Lower lobe of right lung (tissue), 2 donors: ENCODE measurements at places on chromosomes 12 and 14.
A peak's percentile ranks its signal among the peaks of the same experiment; 100 is the strongest.

- DNase-seq: peak; percentile 37
These were observed 16.3 kb downstream of the ASPG start for GRCh38 chr14:104101651-104102281.

GRCh38 chr14:24335461-24336171, 745 bp upstream of the ADCY4 start:
- DNase-seq: no peak

DNA sequence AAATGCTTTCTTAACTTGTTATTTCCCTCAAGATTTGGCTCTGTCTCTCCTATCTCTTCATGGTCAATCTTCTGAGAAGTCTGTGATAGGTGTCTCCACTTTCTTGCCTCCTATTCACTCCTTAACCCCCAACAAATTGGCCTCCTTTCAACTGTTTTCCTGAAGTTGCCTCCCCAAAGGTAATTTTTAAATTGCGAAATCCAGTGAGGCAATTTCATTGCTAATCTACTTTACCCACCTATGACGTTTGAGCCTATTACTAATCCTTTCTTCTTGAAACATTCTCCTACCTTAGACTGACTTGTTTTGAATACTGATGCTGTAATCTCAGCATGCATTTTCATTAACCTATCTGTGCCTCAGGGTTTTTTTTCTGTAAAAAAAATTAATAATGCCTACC, 6.0 kb upstream of the KCNH5 start:
- no peak for DNase-seq

DNA sequence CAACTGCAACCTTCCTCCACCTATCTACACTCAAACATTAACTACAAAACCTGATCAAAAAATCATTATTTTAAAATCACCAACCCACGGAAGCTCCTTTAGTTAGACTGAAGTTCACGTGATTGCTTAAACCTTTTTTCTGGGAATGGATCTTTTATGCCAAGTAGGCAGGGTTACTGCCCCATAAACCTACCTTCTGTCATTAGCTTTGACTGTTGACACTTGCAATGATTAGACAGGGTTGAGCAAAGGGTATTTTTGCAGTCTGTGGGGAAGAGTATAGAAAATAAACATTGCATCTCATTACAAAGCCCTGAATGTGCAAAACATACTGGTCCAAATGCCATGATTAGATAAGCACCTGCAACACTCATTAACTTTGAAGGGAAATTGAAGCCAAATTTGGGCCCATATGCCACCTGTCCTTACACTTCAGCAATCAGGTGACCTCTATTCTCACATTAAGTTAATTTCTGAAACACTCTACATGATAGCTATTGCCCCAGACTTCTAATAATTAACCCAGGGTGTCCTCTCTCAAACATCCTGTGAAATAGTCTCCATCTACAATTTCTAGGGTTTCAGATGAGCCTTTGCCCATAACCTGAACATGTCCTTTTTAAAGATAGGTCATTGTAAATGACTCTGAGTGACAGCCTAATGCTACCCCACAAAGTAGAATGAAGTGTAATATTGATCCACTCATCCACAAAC, 156.0 kb upstream of the PLEKHG7 start:
- DNase-seq: no peak

DNA sequence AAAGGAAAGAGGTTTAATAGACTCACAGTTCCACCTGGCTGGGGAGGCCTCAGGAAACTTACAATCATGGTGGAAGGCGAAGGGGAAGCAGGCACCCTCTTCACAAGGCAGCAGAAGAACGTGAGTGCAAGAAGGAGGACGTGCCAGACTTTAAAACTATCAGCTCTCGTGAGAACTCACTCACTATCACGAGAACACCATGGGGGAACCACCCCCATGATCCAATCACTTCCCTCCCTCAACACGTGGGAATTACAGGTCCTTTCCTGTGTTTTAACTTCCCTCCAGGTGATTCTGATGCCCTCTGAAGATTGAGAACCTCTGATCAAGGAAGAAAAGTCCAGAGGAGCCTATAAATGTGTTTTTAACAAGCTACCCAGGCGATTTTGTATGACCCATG, 358.7 kb downstream of the MED13L start:
- DNase-seq: no peak

DNA sequence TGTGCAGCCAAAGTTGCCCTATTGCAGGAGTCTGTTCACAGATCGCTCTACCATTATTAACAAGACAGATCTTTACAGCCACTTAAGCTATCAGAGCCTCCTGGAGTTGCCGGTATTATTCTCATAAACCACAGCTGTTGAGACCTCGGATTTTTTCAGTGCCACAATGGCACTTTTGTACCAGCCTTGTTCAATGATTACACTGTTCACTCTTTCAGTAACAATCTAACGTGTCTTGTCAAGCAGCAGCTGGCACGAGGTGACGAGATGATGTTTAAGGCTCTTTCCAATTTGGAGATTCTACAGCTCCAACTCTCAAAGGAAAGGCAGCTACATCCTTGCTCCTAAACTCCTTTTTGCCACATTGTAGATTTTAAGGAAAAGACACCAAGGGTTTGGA, 30.7 kb downstream of the LRIG3 start:
- no peak for DNase-seq

GRCh38 chr14:31118892-31119291, 88.7 kb downstream of the HECTD1 start:
- DNase-seq: no peak

- peak; percentile 84 for DNase-seq
These were observed 15.6 kb downstream of the BAG5 start for GRCh38 chr14:103546652-103547454.

DNA sequence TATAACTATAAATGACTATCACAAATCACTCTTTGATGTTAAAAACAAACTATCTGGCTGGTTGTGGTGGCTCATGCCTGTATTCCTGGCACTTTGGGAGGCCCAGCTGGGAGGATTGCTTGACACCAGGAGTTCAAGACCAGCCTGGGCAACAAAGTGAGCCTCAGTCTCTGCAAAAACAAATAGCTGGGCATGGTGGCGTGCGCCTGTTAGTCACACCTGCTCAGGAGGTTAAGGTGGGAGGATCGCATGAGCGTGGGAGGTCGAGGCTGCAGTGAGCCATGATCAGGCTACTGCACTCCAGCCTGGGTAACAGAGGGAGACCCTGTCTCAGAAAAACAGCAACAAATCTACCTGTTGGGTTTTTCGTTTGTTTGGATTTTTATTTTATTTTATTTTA, 5.4 kb downstream of the TXNRD1 start:
- no peak for DNase-seq

DNA sequence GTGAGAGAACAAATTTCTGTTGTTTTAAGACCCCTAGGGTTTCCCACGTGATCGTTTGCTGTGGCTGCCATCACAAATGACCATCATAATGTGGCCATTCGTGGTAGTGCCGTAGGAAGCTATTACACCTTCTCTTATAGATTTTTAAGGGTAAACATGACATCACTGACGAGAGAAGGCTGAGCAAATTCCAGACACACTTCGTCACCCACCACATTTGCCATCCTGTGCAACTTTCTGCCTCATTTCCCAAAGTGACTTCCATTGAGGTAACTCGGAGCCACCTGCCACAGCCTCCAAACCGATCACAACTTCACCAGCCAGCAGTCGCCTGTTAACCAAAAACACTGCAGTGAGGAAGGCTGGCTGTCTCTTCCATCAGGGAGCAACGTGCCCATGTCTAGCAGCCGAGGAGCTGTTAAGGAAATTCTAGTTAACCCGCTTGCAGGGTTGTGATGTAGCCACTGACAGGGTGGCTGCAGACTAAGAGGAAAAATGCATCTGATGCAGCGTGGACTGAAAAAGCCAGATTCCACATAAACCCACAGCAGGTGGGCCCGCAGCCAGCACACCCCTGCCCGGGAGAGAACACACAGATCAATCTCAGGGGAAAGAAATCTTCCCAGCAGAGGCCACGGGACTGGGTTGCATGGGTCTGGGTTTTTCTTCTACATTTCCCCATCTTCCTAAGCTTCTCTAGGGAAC, 44.6 kb downstream of the CCDC85C start:
- no peak for DNase-seq

GRCh38 chr12:57196439-57196838, 20.2 kb upstream of the NXPH4 start:
- DNase-seq: no peak

GRCh38 chr12:7108796-7109571, at the start of gene C1RL:
TSS of gene C1RL (minus strand) at chr12:7109214. CDS start at chr12:7109180, 34 bp downstream.
- DNase-seq: peak; percentile 92

GRCh38 chr12:127628645-127629044, 638.3 kb upstream of the TMEM132C start:
- DNase-seq: no peak

DNA sequence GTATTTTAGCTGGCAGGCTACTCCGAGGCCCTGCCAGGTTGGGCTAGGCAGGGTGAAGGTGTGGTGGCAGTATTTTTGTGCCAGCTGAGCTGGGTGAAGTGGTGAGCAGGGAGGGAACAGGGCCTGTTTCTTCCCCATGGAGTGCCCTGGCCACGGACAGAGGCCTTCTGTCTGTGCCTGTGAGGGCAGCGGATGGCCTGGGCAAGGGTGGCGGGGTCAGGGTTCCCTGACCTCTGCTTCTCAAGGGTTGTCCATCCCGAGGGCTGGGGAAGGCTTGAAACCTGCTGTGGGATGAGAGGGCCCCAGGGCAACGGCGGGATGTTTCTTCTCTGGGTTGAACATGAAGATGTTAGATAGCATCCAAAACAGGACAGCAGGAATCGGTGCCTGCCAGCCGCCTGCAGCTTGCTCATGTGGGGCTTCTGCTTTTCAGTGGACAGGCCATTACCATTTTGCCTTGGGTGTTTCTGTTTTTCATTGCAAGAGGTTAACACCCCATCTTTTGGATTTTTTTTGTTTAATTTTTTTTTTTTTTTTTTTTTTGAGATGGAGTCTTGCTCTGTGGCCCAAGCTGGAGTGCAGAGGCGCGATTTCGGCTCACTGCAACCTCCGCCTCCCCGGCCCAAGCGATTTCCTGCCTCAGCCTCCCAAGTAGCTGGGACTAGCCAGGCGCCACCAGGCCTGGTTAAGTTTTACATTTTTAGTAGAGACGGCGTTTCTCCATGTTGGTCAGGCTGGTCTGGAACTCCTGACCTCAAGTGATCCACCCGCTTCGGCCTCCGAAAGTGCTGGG, 3.3 kb downstream of the MTA1 start:
- DNase-seq: no peak

- DNase-seq: peak; percentile 23
These were observed 30.3 kb downstream of the C14orf132 start for GRCh38 chr14:96069421-96069820.

GRCh38 chr14:89254166-89254909, 162.7 kb downstream of the FOXN3 start:
- no peak for DNase-seq

DNA sequence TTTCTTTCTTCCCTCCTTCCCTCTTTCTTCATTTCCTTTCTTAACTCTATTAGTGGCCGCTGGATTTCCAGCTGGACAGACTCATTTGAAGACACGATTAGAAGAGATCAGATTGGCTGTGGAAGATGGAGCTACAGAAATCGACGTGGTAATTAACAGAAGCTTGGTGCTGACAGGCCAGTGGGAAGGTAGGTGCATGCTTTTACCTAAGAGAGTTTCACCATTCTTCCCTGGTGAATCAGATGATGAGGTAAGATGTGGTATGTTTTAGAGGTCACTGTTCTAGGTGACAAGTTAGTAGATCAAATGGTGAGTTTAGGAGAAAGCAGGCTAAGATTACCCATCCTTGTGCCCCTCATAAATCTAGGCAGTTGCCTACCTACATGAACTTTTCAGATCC, 51.6 kb downstream of the DERA start:
- DNase-seq: no peak

- DNase-seq: no peak
These were observed 49.0 kb upstream of the PIWIL1 start for GRCh38 chr12:130288691-130289090.

DNA sequence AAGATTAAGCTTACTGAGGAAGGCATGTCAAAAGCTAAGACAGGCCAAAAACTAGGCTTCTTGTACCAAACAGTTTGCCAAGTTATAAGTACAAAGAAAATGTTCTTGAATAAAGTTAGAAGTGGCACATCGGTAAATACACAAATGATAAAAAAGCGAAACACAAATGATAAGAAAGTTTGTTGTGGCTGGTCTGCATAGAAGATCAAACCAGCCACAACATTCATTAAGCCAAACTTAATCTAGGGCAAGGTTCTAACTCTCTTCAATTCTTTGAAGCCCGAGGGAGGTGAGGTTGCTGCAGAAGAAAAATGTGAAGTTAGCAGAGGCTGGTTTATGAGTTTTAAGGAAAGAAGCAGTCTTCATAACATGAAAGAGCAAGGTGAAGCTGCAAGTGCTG, 1119.6 kb upstream of the FLRT2 start:
- no peak for DNase-seq

DNA sequence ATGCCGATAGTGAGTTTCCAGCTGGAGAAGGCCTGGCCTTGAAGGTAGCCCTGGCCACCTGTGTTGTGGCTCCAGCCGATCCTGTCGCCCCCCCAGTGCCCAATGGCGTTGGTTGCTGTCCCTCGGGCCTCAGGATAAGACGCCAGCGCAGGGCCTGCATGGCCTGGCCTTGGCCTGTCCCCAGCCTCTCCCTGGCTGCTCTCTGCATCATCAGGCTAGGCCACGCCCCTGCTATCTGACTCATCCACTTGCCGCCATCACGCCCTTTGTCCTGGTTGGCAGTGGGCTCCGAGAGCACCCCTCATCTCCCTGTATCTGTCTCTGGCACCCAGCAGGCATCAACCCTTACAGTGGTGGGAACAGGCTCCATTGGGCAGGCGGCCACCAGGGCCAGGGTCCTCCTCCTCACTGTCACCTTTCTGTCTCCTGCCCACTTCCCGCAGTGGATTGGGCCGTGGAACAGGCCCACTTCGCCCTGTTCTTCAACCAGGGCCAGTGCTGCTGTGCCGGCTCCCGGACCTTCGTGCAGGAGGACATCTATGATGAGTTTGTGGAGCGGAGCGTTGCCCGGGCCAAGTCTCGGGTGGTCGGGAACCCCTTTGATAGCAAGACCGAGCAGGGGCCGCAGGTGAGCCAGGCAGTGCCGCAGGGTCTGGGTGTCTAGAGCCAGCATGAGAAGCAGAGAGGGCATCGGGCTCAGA, 25.6 kb downstream of the ALDH2 start:
- DNase-seq: no peak

- no peak for DNase-seq
These were observed 267.6 kb downstream of the ADGRD1 start for GRCh38 chr12:131221061-131221956.

GRCh38 chr14:84555493-84555892, 974.5 kb upstream of the FLRT2 start:
- DNase-seq: no peak

GRCh38 chr14:36672095-36672494, 10.4 kb downstream of the PAX9 start:
- DNase-seq: no peak

- DNase-seq: no peak
These were observed 180.6 kb downstream of the AKAP6 start for GRCh38 chr14:32509632-32510187.

DNA sequence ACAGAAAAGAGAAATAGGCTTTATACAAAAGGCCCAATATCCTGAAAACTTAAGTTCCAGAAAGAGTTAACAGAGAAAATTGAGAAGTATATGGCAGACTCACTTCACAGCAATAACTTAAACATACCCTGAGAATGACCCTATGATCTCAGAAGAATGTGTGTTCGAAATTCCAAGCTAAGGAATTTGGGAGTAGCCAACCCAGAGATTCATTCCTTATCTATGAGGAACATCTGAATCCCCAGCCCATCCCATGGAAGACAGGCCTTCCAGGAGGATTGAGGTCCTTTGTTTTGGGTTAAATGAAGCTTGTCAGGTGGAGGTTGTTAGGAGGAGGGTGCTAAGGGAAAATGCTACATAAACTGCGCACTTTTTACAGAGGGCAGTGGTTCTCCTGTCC, 7.5 kb upstream of the SAV1 start:
- no peak for DNase-seq
